NCI-H460 (cell line): ENCODE measurements at places on chromosomes 7 and 10. TPM values are rescaled to one million over a fixed set of nuclear protein-coding genes. Genes with fewer than 3 reads are reported as not detected.

Gene ANKMY2
- total RNA-seq = 11.0 and 13.7 TPM in 2 replicates

Gene FOXK1
- total RNA-seq = 37.9 and 40.6 TPM in 2 replicates

Gene HPSE2
- not detected in 2 replicates for total RNA-seq

Gene COG5
- total RNA-seq = 56.3 and 70.0 TPM in 2 replicates

Gene ASAH2B
- 8.1 and 10.6 TPM in 2 replicates for total RNA-seq

Gene PCBD1
- 122 TPM in 2 replicates for total RNA-seq

Gene RBM17
- 33.8 and 40.2 TPM in 2 replicates for total RNA-seq

Gene BTBD16
- 0.43 and 0.45 TPM in 2 replicates for total RNA-seq

Gene GOLGA7B
- total RNA-seq = 0.02 TPM in 1 of 2 replicates, not detected in the other

Gene CYP3A7
- not detected in 2 replicates for total RNA-seq

Gene CLCN1
- 0.07 TPM in 1 of 2 replicates, not detected in the other for total RNA-seq

Gene OR2A42
- not detected in 2 replicates for total RNA-seq

Gene ABCF2
- 70.0 and 73.6 TPM in 2 replicates for total RNA-seq
